ENCODE measurements at places on chromosomes 5 and 9.

DNA sequence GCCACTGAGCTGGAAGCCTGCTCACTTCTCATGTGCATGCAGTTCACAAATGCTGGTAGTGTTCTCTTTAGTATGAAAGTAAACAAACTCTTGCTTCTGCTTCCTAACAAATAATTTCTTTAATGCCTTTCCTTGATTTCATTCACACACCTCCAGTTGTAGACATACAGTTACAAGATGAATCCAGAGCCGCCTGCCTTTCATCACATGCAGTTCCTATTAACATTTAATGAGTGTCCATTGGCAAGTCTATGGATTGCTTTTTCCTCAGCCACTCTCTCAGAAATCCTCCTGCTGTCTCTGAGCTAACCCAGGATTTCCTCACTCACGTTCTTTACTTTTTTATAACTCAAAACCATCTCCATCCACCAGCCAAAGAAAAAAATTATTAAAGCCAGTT is 408.6 kb downstream of the BNC2 start:
- DNase-seq: no peak

- DNase-seq: no peak
Observed at GRCh38 chr5:131994090-131994489, 17.4 kb downstream of the ACSL6 start.

DNA sequence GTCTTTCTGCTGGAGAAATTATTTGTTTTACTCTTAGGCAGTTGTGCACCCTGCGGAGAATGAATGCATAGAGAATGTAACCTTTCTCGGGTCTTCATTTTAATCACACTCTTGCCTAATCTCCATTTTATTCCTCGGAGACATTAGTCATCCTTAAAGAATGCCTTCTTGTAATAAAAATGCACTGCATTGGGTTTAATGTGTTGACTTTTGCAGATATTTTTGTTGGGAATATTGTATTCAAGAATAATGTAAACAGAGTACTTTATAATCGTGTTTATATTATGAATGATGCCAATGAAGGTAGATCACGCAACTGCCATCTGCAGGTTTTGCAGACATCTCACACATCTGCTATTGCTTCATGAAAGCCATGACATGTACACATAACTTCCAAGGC is 1093.9 kb upstream of the CDH6 start:
- DNase-seq: peak; percentile 31

- DNase-seq: no peak
Observed at GRCh38 chr5:53378590-53379247, 101.7 kb upstream of the FST start.

- DNase-seq: no peak
Observed at GRCh38 chr9:89812556-89813181, 207.9 kb downstream of the GADD45G start.

DNA sequence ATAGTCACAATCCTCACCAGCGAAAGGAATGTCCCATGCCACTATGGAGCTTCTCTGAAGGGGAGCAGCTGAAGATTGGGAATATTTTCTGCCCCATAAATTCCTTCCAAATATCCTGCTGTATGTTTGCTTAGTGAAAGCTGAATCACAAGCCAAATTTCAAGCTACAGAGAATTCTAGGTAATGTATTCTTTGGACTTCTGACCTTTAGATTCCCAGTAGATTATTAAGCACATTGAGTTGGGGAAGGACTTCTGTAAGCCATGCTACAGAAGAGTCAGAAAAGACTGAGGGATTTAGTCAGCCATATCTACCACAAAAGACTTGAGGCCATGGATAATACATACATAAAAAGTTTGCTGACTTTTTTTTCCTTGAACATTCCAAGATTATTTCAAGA is 1342.0 kb upstream of the NUDT12 start:
- DNase-seq: no peak

- DNase-seq: no peak
Observed at GRCh38 chr9:130244548-130245165, 20.9 kb upstream of the HMCN2 start.

DNA sequence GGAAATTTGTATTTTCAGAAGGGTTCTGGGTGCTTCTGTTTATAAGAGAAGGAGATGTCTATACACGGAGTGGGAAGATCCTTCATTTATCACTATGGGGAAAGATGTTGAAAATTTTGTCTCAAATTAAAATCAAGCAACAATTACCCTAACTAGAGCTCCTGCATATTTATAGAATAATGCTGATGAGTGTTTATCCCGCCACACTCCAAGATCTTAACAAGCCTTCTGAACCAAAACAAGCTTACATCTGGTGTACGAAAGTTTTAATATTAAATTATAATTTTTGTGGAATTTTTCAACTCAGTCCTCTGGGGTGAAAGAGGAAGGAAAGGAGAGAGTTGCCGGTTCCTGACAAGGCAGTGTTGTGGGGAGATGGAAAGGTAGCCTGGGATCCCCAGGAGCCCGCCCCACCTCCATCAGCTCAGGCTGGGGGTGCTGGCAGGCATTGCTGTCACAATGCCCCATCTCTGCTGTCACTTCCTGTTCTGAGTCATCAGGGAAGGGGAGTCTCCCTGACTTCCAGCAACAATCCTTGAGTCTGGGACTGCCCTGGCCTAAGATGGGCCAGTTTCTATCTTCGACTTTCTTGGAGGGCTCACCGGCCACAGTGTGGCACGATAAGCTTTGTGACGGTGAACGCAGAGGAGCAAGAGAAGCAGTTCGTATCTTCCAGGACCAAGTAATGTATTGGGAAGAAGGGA is 64.5 kb downstream of the ERAP1 start:
- DNase-seq: no peak

- no peak for DNase-seq
Observed at GRCh38 chr9:18250053-18250452, 223.9 kb upstream of the ADAMTSL1 start.

GRCh38 chr9:28215536-28216299 is 642.4 kb upstream of the C9orf72 start:
- DNase-seq: no peak

DNA sequence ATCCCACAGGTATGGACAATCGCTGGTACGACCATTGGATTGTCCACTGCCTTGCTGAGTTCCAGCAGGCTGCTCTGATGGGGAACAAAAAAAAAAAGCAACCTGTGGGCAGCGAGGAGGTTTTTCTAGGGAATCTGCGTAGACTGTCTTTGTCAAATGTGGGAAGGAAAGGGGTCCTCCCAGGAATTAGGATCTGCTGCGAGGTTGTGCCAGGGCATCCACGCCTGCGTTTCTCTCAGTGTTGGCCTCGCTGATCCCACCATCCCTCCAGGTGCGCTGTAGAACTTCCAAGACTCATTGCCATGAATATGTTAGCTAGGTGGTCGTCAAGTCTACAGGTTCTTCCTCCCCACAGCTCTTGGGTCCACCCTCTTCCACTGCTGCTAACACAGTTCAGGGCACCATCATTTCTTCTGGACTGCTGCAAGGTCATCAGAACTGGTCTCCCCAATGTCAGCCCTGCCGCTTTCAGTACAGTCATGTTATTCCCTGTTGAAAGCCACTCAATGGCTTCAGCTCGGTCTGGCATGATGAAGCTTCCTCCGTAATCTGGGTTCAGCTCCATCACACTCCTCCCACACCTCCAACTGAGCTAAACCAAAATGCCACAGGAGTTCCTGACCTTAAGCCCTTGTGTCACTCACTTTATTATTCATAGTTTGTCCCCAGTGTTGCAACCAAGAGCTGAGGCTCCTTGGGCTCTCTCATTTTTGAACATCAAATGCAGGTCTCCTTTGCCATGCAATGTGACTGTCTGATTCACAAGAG is 79.5 kb upstream of the DMRT1 start:
- DNase-seq: no peak

- no peak for DNase-seq
Observed at GRCh38 chr5:57405984-57406383, 76.6 kb downstream of the ACTBL2 start.

- DNase-seq: no peak
Observed at GRCh38 chr5:50535393-50535792, 94.3 kb upstream of the EMB start.

GRCh38 chr5:149271195-149271715 is 404 bp upstream of the AFAP1L1 start:
- DNase-seq: no peak

- DNase-seq: no peak
Observed at GRCh38 chr9:687034-687785, 154.3 kb upstream of the DMRT1 start.

DNA sequence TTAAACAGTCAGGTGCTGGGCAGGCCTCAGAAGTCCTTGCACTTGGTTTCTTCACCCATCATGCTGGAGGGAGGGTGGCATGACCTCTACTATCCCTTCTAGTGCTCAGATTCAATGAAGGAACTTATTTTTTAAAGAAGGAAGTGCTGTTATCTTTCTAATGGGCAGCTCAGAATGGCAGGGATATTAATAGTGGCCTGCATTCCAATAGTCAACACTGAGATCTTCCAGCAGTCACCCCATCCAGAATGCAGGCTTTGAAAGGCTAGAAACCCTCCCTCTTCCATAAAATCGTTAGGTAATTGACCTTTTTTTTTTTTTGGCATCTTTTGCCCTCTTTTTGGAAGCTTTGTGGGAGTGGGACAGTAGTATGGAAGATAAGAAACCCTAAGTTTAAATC is 325.0 kb downstream of the ARRDC3 start:
- no peak for DNase-seq

DNA sequence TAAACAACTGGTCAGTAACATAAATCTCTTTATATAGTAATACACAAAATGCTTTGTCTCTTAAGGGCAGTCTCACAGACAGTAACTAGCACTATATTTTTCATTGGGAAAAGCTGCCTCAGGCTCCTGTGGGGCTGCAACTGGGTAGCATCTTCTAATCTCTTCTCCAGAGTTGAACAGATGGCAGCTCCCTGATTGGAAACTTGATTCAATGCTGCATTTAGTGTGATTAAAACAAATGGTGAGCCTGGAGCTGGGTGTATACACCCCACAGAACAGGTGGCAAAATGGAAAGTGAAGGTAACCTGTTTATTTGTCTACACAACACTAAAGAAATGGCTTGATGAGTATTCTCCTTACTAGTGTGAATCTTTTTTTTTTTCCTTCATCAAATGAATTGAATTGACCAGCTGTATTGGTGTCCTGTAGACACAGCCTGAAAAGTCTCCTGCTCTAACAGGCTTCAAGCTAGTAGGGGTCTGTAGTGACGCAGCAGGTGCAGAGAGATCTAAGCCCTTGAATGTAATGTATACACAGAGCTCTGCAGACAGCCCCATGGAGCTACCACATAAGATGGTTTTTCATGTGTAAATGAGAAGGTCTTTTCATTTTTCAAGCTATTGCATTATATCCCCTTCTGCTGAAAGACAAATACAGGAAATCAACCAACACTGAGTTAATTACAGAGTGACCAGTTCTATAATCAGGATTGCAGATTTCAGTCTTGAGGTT is 43.3 kb downstream of the IZUMO3 start:
- DNase-seq: no peak

DNA sequence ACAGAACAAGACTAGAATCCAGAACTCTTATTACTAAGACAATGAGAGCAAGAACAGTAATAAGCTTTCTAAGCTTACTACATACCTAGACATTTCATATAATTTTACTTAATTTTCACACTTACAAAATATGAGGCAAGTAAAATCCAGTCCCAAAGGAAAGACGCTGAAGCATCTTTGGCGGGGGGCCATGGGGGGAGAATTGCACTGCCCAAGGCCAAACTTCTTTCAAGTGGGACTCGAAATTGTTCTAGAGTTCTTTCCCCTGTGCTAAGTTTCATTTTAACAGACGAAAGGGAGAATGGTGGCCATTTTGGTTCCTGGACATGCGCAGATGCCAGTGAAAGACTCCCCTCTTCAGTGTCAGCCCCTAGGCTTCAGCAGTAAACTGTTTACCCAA is 72.3 kb downstream of the PRRT1B start:
- no peak for DNase-seq

GRCh38 chr9:83061036-83061435 is 1.9 kb downstream of the RASEF start:
- DNase-seq: no peak

DNA sequence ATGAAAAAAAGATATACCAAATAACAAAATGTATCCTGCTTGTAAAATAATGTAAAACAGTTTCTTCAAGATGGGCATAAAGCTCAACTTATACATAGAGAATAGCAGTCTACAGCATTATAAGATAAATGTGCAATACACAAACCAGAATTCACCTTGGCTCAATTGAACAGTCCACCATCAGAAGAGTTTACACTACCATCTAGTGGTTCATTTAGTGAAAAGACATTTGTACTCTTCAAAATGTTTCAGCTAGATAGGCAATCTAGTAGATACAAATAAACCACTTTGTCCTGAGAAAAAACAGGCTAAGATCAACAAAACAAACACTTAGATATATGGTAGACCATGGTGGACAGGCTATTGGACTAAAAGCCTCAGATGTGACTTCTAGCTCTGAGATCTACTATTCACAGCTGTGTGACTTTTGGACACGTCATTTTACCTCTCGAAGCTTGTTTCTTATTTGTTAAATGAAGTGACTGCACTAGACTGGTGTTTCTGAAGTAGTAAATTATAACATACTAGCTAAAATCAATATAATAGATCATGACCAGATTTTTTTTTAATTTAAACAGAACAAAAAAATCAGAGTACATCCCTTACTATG is 22.1 kb upstream of the TPD52L3 start:
- no peak for DNase-seq

DNA sequence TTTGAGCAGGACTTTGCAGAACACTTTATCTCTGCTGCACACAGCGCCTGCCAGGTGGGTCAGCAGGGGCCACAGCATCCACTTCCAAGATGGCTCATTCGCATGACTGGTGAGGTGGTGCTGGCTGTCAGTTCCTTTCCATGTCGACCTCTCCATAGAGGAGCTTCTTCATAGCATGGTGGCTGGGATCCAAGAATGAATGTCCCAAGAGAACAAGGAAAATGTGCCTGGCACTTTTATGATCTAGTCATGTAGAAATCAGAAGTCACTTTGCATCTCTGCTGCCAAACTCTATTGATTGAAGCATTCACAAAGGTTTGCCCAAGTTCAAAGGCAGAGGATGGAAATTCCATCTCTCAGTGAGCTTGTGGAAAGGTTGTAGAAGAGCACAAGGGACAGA is 85.0 kb downstream of the GALNT10 start:
- no peak for DNase-seq

GRCh38 chr5:55356896-55357295 is 49.1 kb downstream of the MTREX start:
- DNase-seq: no peak

GRCh38 chr5:10744681-10745080 is 16.4 kb downstream of the DAP start:
- no peak for DNase-seq

DNA sequence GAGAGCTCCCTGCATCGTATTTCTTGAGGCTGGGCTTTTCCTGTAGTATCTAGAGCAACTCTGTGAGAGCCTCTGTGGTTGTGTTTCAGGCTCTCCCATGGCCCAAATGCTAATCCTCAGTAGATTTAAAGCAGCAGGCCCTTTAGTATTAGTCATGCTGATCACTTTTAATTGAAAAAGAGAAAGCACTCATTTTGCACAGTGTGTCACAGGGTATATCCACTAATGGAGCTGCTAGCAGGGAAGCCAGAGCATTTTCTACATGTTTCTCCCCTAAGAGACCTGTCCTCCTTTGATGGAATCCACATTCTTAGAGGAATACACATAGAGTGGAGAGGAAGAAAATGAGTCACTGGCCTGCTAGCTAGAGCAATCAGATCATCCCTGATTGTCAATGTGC is 348.5 kb downstream of the TMEM232 start:
- DNase-seq: no peak
